ENCODE measurements at places on chromosomes 1 and 21.

- peak; percentile 81 for DNase-seq
Measured at GRCh38 chr1:112803906-112804762, 89.0 kb upstream of the PPM1J start.

DNA sequence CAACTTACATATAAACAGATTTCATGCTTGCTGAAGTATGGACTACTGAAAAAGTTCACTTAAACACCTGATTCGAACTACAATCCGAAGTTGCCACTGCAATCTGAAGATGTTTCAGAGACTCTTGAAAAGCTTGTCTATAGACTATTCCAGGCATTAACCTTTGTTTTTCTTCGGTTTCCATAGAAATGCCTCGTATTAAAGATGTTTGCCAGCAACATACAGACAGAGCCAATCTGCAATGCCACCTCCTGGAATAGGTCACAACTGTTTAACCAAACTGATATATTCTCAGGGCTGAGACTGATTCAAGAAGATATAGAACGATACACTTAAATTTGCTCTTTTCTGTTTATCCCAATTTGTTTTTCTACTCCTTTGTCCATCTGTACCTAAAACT lies 28.9 kb upstream of the DMRTB1 start:
- no peak for DNase-seq

DNA sequence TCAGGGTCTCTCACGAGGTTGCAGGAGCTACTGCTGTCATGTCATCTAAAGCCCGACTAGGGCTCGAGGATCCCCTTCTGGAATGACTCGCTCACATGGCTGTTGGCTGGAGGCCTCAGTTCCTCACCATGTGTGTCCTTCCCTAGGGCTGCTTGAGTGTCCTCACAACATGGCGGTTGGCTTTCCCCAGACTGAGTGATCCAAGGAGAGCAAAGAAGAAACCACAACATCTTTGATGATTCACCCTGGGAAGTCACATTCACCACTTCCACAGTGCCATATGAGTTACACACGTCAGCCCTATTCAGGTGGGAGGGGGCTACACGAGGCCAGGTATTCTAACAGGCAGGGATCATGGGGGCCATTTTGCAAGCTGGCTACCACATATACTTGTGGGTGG lies 64.9 kb downstream of the FHAD1 start:
- peak; percentile 9 for DNase-seq

DNA sequence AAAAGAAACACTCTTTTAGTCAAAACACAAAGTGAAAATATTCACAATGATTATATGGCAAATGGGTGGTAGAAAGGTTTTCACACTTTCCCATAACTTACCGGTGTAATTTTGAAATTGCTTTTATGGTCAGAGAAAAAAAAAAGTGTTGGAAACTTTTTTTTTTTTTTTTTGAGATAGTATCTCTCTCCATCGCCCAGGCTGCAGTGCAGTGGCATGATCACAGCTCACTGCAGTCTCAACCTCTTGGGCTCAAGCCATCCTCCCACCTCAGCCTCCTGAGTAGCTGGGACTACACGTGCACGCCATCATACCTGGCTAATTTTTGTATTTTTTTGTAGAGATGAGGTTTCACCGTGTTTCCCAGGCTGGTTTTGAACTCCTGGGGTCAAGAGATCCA lies 3.3 kb downstream of the IFNGR2 start:
- peak; percentile 39 for DNase-seq

GRCh38 chr1:113136476-113136875 lies 63.5 kb downstream of the LRIG2 start:
- no peak for DNase-seq

DNA sequence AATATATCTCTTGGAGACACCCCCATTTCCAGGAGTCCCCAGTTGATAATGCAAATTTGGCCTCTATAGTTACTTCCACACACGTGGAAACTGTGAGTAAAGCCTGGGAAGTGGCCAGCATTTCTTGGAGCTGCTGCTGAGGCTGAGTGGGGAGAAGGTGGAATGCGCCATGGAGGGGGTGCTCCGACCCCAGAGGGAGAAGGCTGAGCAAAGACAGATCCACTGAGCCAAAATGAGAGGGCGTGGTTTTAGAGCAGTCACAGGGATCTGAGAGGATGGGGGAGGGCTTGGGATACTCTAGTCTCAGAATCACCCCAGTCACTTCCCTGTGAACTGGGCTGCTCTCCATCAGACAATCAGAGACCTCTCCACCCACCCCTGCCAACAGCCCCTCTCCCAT lies 38.7 kb downstream of the TRIM62 start:
- no peak for DNase-seq

DNA sequence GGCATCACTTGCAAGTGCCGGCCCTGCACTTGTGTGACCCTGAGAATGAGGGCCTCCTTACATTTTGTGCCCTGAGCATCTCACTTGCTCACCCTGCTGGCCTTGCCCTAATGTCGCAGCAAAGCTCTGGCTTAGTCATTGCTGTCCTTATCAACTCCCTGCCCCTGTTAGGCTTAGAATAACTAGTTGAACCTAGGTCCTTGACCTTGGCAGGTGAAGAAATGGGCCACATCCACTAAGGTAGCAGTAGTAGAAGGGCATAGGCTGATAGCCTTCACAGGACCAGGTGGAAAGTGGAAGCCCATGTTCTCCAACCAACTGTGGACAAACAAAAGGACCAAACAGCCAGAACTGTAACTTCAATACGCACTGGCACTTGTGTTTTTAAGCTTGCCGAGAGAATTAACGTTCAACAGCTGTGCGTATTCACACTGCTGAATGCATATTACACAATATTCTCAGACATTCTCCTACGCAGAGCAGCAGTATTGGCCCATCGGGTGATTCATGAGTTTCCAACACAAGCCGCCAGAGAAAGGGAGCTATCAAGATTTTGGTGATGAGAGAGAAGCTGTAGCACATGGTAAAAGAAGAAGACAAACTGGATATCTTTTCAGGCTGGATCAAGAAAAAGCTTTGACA lies 27.7 kb upstream of the PTGFRN start:
- DNase-seq = peak; percentile 77

DNA sequence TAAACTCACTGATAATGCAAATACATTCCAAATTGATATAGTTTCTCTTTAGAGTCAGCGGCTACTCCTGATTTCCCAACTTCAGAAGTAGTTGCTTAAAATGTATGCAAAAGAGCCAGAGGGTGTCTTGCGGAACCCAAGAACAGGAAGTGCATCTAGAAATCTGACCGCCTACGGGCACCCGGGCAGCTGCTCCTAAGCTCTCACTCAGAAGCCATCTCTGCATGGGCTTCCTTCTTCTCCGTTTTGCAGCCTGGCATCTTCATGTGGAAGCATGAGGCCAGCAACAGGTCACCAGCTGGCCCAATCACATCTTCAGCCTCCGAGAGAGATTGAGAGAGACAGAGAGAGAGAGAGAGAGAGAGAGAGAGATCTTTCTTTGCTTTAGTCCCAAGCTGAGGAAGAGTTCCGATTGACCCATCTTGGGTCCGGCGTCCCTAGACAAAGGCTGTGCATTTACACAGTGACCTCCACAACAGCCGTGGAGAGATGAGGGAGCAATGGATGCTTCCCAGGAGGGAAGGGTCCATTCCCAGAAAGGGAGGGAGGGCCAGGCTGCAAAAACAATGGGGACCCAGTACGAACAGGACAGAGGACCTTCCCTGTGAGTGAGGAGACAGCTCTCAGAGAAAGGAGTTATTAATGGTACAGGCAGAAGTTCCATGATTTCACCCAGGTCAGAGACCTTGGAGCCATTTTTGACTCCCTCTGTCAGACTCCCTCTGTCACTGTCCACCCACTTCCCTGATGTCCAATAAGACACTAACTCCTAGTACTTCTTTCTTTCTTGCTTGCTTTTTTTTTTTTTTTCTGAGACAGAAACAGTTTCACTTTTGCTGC lies 28.2 kb upstream of the SLC30A1 start:
- peak; percentile 43 for DNase-seq

DNA sequence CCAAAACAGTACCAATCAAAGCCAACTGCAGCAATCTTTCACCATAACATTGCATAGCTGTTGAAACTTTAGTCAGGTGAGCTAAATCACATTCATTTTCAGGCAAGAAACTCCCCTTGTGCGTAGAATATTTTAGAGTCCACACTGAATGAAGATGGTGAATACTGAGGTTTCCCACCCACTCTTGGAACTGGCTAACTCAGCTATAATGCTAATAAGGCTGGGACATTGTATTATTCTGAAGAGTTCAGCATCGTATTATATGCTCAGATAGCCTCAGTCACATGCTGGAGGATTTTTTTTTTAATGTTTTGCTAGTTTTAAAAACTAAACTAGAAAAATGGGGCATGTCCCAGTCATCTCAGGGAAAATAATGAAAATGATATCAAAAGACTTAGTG lies 352.3 kb upstream of the FMN2 start:
- DNase-seq = no peak

- no peak for DNase-seq
Measured at GRCh38 chr1:180966744-180967536, 54.2 kb downstream of the KIAA1614 start.

DNA sequence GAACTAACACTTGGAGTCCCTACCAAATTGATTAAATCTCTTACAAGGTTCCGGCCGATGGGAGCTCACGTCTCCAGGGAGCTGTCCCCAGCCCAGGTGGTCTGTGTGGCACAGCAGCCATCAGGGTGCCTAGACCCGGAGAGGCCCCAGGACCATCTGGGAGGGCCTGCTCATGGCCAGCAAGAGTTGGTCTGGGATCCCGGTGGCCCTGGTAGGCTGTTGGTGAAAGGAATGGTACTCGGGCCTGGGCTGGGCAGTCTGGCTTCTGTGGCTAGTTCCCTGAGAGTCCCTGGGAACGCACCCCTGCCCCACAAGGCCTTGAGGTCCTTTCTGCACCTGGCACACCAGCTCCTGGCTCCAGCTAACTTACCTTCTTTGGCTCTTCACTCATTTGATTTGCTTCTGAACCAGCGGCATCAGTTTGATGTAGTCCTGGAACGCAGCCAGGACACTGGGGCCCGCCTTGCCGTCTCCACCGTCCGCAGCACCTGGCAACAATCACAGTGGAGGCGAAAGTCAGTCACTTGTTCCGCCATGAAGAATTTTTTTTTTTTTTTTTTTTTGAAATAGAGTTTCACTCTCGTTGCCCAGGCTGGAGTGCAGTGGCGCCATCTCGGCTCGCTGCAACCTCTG lies 62.5 kb downstream of the SCCPDH start:
- DNase-seq = no peak

GRCh38 chr1:87044424-87044823 lies 130.0 kb downstream of the HS2ST1 start:
- DNase-seq = no peak

DNA sequence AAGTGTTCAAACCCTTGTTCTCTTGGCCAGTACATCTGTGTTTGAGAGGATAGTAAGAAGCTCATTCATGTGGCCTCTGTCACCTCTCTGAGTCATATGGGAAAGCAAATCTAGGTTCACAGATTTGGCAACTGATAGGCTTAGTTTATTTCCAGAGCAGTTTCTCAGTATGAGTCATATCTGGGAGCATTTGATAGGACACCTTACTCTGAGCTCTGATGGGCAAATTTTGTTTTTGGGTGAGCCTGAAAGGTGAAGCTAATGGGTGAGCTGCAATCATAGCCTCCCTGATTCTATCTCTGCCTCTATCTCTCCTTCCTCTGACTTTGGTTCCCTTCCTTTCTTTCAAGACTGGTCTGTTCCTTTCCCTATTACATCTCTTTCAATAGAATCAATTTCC lies 134.4 kb downstream of the S1PR1 start:
- DNase-seq = peak; percentile 26

GRCh38 chr1:243605604-243606003 lies 244.4 kb downstream of the AKT3 start:
- DNase-seq = no peak

- no peak for DNase-seq
Measured at GRCh38 chr1:59412718-59413326, 115.9 kb downstream of the FGGY start.

DNA sequence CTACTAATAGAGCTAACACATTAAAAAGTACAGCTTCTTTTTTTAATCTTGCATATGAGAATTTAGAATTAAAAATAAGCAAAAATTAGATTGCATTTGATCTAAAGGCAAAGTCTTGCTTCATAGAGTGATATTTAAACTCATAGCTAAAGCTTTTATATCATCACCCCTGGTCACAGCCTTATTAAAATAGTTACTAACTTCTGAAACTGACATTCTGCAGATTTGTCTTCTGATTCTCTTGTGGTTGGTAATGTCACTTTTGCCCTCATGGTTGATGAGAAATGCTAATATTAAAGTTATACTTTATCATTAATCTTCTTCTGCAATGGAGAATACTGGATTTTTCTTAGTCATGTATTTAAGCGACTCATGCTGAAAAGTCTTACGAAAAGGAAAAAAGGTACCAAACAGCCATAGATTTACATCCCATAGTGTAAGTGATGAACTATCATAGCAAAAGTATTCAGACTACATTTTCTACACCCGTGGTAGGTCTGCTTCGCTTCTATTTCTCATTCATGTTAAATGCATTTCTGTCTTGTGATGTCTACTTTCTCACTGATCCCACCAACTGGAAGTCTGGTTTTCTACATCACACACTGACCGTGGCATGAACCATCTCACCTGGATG lies 330.5 kb upstream of the B3GALT2 start:
- no peak for DNase-seq

- no peak for DNase-seq
Measured at GRCh38 chr1:246537441-246537840, 28.6 kb downstream of the TFB2M start.

GRCh38 chr1:44587796-44588460 lies 86.4 kb downstream of the TMEM53 start:
- no peak for DNase-seq

GRCh38 chr1:246329900-246330299 lies 177.2 kb downstream of the SMYD3 start:
- DNase-seq = peak; percentile 65

GRCh38 chr1:183520379-183520778 lies 48.1 kb downstream of the SMG7 start:
- no peak for DNase-seq

DNA sequence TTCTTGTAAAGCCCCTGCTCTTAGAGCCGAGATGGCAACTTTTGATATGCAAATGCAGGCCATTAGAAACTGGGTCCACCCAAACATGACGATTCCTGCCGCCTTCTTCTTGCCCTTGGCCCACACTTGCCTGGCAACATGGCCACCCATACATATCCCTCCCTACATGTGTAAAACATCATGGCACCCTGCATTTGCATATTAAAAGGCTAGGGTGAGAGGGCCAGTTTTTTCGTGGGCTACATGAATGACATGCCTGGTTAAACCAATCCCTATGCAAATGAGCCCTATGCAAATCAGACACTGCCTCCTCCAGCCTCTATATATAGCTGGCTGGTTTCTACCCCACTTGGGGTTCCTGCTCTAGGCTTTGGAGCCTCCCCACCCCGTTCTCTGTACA lies 18.8 kb downstream of the PLA2G2A start:
- DNase-seq = no peak

- DNase-seq = no peak
Measured at GRCh38 chr1:210360852-210361477, 32.3 kb downstream of the HHAT start.

DNA sequence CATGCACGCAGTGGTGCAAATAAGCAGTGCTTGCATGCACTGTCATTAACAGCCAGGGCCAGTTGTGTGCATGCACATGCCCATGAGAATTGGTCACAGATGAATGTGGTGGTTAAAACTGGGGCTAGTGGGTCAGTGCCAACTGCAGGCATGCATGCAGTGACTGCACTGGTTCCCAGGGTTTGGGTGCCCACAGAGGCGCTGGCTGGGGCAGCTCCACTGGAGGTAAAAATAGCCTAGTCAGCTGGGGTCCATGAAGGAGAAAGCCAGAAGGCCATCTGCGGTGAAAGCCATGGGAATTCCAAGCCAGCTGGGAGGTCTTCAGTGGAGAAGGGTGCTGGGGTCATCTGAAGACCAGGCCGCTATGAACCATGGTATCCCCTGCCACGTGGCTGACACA lies 70.2 kb downstream of the SLC5A9 start:
- no peak for DNase-seq

Measured in activated naive CD4-positive, alpha-beta T cell treated with anti-CD3 and anti-CD28 coated beads for 36 hours (primary cell).